ENCODE measurements at places on chromosomes 5 and 9.

DNA sequence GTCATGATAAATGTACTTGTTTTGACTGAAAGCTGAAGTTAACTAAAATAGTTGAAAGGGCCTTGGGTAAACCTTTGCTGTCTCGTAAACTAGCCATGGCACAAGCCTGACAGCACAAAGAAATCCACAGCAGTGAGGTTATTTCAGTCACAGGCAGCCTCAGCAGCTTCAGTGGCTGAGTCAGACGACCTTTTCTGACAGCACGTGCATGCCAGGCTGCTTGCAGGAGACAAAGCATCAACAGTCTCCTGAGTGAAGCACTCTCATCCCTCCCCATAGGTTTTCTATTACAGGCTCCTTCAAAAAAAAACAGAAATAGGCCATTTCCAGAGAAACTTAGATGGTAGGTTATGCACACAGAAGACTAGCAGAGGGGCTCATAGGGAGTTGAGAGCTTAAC, 34.6 kb downstream of the OXCT1 start:
- peak; percentile 11 for DNase-seq

GRCh38 chr5:41277476-41278245, 64.3 kb upstream of the C6 start:
- no peak for DNase-seq

GRCh38 chr9:122252796-122253195, 11.8 kb downstream of the RBM18 start:
- DNase-seq: no peak

GRCh38 chr9:98747476-98747875, 38.7 kb upstream of the GABBR2 start:
- DNase-seq: no peak

- DNase-seq: no peak
Observed at GRCh38 chr9:20529837-20530236, 92.5 kb downstream of the MLLT3 start.

GRCh38 chr9:104860263-104860662, 67.7 kb downstream of the ABCA1 start:
- no peak for DNase-seq

DNA sequence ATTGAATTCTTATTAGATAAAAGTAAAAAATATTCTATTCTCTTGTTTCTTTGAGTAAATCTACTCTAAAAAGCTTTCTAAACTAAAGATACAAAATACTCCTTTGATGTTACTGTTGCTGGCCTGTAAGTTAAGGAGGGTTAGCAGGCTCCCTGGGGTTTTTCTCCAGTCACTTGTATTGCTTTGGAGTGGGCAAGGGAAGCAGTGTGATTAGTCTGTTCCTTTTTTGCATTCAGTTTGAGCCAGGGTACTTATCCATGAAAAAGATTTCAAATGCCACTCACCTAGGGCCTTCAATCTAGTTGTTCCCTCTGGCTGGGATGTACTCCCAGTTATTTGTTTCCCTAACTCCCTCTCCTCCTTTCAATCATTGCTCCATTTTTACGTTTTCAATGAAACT, 256.2 kb upstream of the SMC2 start:
- no peak for DNase-seq

DNA sequence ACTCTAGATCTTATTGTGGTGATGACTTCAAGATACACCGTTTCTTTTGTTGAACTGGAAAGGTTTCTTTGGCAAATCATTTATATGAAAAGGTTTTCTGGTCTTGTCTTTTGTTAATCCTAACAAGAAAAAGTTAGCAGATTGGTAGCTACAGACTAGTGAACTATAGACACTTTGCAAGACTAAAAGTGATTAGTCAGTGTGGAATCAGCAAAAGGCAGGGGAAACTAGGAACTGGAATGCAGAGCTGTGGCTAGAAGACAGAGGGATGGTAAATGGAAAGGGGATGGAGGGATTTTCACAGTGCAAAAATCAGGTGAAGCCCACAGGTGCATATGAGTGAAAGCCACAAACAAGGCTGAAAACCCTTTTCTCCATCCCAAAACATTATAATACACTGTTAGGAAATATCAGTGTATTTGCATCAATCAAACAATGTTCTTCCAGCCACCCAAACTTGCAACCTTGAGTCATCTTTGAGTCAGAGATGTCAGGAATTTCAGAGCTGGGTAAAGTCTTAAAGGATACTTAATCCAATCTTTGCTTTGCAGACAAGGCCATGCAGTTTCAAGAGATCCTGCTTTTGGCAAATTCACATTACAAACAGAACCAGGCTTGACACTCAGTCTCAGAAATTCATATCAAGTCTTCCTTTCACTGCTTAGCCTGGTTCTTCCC, 52.7 kb downstream of the PLK2 start:
- DNase-seq: no peak

- no peak for DNase-seq
Observed at GRCh38 chr9:120536949-120537640, 42.9 kb downstream of the CDK5RAP2 start.

GRCh38 chr5:83177803-83178202, 100.5 kb downstream of the XRCC4 start:
- DNase-seq: no peak

DNA sequence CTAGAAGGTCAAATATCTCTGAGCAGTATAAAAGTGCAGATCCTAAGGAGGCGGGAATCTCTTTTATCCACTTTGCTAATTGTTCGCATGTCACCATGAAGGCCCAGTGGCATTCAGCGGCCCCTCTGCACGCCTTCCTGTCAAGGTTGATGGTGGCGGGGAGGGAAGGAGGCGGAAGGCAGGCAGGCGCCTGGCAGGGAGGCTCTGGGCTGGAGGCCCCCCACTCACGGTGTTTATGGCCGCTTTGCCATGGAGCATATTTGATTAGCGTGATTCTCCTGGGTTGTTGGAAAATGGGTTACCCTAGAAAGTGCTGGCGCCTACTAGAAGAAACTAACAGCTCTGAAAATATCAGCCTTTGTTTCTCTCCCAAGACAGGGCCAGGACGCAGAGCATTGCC, 209.6 kb downstream of the FSTL4 start:
- no peak for DNase-seq

DNA sequence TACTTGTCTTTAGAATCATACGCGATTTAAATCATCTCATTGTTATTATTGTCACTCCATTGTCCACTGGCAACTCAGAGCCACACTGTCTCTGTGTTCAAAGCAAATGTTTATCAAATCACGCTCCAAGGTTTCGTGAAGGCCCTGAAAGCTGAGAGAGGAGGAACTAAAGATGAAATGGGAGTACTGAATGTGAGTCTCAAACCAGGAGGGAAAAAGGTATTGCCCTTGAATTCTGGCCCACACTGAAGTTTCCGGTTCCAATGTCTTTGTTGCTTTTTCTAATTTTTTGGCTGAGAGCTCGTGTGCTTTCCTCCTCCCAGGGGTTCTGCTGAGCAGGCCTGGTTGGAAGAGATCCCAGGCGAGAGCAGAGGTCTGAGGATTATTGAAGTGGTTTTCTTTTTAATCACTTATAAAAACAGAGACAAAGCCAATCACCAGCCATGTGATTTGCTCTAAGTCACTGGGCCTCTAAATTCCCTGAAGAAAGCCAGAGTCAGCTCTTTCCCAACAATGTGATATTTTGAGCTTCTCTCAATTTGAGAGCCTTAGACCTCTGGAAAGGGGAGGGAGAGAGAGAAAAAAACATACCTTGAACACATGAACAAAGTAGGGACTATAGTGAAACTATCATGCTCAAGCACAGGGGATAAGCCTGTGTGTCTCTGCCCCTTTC, 420.8 kb upstream of the GRAMD2B start:
- DNase-seq: no peak

- no peak for DNase-seq
Observed at GRCh38 chr5:89065919-89066318, 182.9 kb upstream of the MEF2C start.

DNA sequence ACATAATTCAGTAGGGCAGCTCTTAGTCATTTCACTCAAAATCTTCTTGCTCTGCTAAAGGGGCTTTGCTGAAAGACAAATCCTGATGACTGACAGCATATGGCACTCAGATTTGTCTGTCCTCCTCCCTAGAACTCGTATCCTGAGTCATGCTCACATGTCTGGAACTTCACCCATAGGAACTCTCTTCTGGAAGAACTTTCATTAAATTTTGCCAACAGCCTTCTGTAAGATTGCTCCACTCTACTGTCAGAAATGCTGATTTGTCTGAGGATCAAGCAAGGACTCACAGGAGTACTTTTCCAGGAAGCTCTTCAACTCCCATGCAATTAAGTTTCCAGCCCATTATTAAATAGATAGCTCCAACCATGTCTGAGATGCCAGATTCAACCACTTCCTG, 59.8 kb upstream of the SNX2 start:
- no peak for DNase-seq

DNA sequence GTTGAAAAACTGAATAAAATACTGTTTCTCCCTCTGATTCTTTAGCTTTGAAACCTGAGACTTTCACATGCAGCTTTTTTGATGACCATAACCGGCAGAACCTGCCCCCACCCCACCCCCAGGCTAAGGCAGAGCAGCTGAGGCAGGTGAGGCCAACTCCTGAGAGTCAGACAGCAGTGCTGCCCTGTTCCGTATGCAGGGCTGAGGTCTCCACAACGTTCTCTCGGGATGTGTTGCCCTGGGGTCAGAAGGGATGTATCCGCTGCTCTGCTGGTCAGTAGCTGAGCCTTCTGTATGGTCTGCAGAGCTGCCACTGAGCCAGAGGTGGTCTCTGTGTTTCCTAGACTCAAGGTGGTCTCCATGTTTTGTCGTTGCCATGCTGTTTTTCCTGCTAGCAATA, 190.5 kb downstream of the AOPEP start:
- no peak for DNase-seq

GRCh38 chr5:95953021-95953702, 8.5 kb downstream of the ELL2 start:
- DNase-seq: no peak

DNA sequence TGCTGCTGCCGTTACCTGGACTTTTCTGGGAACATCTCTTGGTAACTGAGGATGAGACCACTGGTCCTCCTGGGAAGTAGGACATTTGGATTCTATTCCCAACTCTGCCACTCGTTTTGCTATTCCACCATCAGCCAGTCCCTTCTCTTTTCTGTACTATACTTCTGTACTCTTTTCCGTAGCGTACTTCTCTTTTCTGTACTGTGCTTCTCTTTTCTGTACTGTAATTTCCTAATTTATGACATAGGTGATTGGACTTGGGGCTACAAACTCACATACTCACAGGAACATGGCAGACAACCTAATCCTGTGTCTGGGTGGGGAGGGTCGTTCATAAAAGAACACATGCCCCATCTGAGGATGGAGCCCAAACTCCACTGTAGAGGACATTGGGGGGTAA, 335.3 kb upstream of the PANK3 start:
- DNase-seq: no peak

DNA sequence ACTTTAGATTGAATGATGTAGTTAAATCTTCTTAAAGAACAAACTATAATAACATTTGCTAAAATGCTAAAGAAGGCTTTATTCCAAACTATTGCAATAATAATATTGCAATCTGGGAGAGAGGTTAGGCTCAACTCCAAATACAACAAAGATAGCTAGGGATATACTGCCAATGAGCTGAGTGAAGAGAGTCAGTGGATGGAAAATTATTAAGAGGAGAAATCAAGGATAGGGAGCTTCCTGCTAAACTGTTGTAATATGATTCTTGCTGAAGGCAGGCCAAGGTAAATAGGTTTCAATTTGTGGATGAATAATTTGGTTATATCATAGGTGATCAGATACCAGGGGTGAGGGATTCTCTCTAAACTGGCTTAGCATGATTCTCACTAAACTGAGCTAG, 1651.5 kb downstream of the EFNA5 start:
- DNase-seq: no peak

- no peak for DNase-seq
Observed at GRCh38 chr5:98905857-98906688, 22.7 kb downstream of the CHD1 start.

DNA sequence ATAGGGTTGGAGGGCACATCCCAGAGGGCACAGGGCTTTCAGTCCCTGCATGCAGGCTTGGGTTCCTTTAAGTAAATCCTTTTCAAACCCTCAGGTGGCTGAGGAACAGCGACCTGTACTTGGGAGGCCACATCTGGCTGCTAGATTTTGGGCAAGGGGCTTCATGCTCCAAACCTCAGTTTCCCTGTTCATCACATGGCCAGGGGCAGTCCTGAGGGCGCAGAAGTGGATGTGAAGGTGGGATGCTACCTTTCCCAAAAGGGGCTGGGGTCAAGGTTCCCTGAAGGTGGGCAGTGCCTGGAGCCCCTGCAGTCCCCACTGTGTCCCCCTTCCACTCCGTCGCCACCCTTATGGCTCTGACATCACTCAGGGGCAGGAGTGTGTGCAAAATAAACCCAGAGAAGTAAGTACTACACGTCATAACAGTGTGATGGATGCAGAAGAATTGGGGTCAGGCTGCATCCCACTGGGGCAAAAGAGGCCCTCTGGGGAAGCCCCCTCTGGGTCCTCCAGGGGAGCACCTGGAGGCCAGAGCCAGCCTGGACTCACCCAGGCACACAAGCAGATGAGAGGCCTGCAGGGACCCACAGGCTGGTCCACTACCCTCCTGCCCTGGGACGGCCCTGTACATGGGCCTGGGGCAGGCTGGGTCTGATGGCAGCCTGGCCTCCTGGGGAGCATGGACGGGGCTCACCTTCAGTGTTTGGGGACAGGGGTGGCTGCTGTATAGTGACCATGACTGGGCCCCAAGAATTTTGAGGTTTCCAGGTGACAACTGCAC, 1.9 kb upstream of the CARD19 start:
- DNase-seq: peak; percentile 6

DNA sequence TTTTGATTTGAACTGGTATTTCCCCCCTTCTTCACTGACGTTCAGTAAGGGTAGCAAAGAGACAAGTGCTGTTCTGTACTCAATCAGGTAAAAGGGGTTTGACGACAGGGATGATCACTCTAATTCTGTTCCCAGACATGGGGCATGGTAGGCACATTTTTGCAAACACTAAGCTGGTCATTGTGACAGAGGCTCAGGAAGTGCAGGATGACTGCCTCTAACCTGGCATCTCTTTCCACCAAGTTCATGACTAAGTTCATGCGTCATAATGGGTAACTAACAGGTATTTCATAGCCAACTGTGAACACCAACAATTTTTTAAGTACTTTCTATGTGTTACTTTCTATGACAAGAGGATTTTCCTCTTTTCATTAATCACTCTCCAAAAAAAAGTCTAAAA, 166.5 kb downstream of the MAPKAP1 start:
- no peak for DNase-seq

DNA sequence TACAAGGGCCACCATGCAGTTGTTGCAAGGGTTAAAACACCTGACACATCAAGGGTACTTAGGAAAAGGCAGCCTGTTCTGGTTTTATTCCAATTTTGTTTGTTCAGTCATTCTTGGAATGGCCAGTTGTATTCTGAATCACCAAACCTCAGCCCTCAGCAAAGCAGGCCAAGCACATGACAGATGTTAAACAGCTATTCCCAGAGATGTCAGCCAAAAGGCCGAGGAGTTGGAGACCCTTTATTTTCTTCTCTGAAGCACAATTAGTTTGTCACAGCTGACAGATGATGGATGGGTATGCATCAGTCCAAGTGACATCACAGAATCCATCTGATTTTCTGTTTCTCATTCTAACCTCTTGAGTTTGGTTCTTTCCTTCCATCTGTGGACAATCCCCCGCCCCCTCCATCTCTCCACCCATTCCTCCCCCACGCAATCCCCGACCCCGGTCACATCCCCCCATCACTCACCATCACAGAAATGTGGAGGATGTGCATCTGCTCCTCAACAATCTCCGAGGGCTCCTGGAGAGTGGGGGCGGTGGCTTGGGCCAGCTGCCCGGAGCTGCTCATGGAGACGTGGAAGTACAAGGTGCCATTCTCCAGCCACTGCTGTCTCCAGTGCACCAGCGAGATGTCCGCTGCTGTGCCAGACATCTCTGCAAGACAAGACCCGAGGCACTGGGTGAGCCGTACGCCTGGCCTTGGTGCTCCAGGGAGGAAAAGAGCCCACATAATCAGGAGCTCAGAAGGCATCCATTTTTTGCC, 123.8 kb downstream of the ASTN2 start:
- DNase-seq: no peak

- no peak for DNase-seq
Observed at GRCh38 chr5:20678386-20678785, 690.4 kb upstream of the CDH18 start.

All from WTC11 (cell line).